ENCODE measurements at places on chromosomes 4 and X. TPM values are rescaled to one million over a fixed set of nuclear protein-coding genes. Genes with fewer than 3 reads are reported as not detected.

The PPARGC1A gene
- total RNA-seq = 9.2 TPM

The NSG1 gene
- 0.86 TPM for total RNA-seq

The MAGEC2 gene
- not detected for total RNA-seq

The CLNK gene
- 0.13 TPM for total RNA-seq

The CENPE gene
- total RNA-seq = 6.1 TPM
